ENCODE measurements at places on chromosomes 5 and 9. TPM values are rescaled to one million over a fixed set of nuclear protein-coding genes. Genes with fewer than 3 reads are reported as not detected.

ANKRD31 gene
- total RNA-seq: not detected

DNA sequence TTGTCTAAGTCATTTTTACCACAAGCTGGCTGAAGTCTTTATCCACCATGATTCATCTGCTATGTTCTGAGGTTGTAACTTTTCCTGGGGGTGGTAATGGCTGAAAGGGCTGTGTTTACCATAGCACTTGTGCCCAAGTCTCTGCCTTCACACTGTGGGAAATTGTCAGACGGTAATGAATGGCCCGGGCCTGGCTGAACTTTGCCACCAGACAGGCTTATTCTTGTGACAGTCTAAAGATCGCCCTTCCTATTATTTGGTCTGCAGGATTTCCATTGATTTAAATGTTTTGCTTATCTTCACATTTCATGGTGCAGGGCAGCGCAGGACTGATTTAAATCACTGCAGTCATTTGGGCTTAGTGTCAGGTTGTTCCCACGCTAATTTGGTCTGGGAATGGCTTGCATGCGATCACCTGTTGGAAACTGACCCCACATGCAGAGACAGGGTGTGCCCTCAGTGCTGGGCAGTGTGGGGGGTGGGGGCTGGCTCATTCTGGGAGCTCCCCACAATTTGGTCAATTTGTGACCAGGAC is 109.3 kb upstream of the ICE1 start:
- DNase-seq: peak; percentile 50

C5orf46 gene
- total RNA-seq: not detected

GRCh38 chr5:1167361-1167727 is 34.1 kb upstream of the SLC6A19 start:
- no peak for DNase-seq

GRCh38 chr5:176845392-176845713 is 35.0 kb downstream of the UNC5A start:
- no peak for DNase-seq

- DNase-seq: no peak
Observed at GRCh38 chr9:89445801-89446251, 52.1 kb downstream of the SEMA4D start.

GRCh38 chr5:9196403-9197227 is 349.3 kb downstream of the SEMA5A start:
- peak; percentile 78 for DNase-seq

DNA sequence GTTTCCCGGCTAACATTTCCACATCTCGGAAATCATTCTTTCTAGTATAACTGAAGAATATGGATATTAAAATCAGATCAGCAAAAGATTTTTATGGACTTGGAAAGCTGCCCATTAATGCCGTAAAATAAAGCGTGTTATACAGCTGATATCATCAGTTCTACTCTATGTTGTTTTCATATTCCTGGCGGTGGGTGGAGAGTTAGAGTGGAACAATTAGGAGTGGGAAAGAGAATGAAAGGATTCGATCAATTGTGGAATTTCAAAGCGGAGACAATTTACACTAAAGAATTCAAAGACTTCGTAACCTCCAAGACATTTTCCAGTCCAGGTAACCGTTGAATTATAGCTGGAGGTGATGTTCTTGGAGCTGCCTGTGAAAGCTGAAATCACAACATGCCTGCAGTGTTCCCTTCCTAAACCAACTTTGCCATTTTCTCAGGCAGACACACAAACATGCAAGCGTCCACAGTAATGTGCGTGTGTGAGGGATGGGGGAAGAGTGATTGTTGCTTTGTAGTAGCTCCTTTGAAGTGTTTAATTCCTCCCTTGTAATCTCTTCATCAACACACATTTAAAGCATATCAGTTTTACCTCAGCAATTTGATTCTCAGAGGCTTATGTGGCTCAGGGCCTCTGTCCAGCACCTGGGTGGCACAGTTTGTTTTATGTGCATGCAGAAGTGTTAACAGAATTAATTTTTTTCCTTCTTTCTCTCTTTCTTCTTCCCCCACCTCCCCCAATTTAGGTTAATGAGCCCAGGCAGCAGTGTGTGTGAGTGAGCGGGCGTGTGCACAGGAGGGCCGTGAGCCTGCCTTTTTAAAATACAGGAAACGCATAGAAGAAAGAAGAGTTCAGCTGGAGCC is 544.1 kb downstream of the RAB3C start:
- peak; percentile 54 for DNase-seq

DNA sequence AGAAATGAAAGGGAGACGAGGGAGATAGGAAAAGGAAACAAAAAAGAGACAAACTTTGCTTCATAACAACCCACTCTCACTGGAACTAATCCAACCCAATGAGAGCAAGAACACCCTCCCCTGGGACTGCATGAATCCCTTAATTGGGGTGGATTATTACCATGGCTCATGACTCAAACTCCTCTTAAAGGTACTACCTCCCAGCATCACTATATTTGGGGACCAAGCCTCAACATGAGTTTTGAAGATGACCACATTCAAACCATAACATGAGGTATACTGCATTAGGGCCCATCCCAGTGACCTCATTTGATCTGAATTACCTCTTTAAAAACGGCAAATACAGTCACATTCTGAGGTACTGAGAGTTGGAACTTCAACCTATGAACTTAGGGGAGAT is 8.0 kb downstream of the MTAP start:
- DNase-seq: peak; percentile 81

MZB1 gene
- total RNA-seq: not detected

GRCh38 chr9:115591584-115591984 is 473.6 kb upstream of the TNC start:
- DNase-seq: peak; percentile 99

SLC25A2 gene
- not detected for total RNA-seq

ANKS6 gene
- 14.4 TPM for total RNA-seq

- peak; percentile 26 for DNase-seq
Observed at GRCh38 chr5:134088291-134088690, 26.2 kb upstream of the TCF7 start.

GRCh38 chr5:124054564-124054963 is 542.6 kb downstream of the CSNK1G3 start:
- DNase-seq: no peak

DAPK1 gene
- 1.9 TPM for total RNA-seq

DNA sequence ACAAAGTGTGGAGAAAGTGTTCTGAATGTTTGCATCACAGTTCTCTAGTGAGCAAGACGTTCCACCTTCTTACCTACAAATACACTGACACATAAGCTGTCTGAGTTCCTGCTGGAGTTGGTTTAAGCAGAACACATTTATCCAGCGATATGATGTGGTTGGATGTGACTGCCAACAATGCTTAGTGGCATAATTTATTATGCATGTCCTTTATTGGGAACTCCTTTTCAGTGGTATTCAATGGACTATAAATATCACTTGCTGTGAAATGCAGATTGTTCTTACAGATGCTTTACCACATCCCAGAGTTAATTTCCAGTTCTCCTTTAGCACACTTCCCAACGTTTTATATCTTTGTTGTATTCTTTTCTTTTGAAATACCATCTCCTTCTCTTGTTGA is 222.2 kb downstream of the LURAP1L start:
- no peak for DNase-seq

- peak; percentile 90 for DNase-seq
Observed at GRCh38 chr9:134325813-134326723, at the start of gene RXRA. Gene RXRA, plus strand, starts transcription at chr9:134326455. Its CDS starts 177 bp downstream, at chr9:134326632.

IL33 gene
- 4.7 TPM for total RNA-seq

CCNH gene
- 69.7 TPM for total RNA-seq

DNA sequence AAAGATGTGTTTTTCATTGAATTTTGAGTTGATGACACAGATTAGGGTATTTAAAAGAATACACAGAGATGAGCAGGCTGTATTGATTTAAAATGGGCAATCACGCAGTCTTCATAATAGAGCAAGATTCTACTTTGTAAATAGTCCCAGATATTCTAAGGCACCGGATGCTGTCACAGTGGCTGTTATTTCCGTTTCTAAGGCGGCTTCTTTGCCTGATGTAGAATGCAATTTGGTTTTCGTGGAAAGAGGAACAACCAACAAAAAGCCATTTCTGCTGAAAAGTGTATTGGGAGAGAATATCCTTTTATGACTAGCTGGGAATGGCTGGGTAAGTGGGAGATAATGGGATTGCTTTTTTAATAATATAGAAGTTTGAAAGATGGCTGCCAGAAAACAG is 17.5 kb downstream of the PRKACG start:
- no peak for DNase-seq

DNA sequence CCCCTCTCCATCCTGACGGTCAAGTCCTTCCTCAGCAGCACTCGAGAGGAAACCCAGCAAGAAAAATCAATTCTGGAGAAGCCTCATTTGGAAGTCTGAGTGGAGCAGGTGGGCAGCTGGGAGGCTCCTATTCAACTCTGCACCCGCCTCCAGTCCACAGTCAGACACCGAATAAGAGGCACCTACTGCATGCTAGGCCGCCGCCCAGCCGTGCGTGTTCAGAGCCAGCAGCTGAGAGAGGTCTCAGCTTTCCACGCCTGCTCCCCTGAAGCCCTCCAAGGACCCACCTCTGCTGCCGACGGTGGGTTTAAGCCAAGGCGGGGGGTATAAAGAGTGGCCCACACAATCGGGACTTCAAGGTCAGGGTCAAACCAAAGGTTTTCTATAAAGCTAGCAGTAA is 41.9 kb downstream of the VAV2 start:
- no peak for DNase-seq

DNA sequence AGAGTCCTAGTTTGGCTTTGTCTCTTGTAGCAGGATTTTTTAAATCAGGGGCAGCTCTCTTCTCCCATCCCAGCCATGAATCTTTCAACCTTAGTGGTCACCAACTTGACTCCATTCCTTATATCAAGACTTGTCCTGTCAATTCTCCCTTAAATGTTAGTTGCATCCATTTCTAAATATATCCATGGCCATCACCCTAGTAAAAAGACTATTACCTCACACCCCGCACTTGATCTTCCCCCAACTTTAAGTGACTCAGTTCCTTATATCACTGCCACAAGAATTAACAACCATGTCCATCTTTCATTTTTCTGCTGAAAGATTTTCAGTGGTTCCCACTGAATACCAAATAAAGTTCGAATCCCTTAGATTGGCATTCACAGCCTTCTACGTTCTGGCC is 67.0 kb downstream of the STX17 start:
- no peak for DNase-seq

GRCh38 chr5:92769978-92770377 is 811.0 kb downstream of the NR2F1-AS1 start:
- DNase-seq: peak; percentile 34

DNA sequence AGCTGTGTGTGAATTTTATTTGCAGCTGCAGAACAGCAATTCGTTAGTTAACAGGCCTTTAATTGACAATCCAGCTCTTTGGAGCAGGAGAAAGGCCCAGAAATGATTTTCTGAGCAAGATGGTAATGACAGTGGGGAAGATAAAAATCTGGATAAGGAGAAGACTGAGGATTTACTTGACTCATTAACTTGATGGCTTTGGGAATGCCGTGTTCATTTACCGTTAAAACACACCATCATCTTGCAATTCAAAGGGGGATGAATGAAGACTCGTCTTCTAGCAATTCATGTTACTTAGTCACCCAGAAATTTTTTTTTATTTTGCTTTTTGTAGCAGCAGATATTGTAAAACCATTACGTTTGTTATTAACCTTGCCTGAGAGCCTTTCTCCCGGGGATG is 52.0 kb downstream of the PTTG1 start:
- no peak for DNase-seq

- DNase-seq: peak; percentile 2
Observed at GRCh38 chr5:41067714-41068568, 3.2 kb downstream of the MROH2B start.

IFNA2 gene
- total RNA-seq: not detected

DNA sequence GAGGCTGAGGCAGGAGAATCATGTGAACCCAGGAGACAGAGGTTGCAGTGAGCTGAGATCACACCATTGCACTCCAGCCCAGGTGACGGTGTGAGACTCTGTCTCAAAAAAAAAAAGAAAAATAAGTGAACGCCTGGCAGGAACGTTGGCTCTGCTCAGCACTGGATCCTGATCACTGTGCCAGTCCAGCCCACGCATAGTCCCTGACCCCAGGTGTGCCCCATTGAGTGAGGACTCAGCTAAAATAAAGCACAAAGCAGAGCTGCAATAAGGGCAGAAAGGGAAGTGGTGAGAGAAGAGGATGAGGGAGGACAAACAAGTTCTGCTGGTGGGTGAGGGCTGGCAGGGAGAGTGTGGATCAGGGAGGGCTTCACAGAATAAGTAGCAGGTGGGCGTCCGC is 4.3 kb downstream of the GRHPR start:
- no peak for DNase-seq

RNF130 gene
- 49.8 TPM for total RNA-seq

GRCh38 chr9:69380301-69380700 is 55.3 kb downstream of the ENTREP1 start:
- no peak for DNase-seq

SLC2A6 gene
- total RNA-seq: 10.1 TPM

DNA sequence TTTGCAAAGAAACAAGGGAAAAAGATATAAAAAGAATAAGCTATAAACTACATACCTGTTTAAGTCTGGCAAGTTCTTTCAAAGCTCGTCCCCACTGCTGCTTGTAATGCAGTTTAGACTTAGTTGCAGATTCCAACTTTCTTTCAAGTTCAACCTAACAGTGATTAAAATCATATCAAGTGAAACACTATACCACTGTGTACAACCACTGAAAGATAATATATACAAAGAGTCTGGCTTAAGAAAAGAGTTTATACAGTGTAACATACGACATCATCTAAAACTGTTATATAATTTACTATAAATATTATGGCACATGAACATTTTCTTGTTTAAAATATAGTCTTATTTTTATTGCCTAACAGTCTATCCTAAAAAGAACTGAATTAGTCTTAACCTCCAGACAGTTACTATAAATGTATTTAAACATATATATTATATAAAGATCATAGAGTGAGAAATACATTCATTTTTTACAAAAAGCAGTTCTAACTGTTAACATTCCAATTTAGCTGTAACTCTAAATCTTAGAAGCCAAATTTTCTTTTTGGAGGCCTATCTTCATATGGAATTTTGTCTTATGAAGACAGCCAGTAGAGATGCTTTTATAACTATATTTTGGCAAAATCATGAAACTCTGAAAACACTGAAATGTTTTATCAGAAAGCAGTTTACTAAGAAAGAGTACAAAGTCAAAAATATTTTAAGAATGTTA is 58.6 kb downstream of the CEP120 start:
- no peak for DNase-seq

- DNase-seq: no peak
Observed at GRCh38 chr5:3355126-3355525, 240.5 kb upstream of the IRX1 start.

DNA sequence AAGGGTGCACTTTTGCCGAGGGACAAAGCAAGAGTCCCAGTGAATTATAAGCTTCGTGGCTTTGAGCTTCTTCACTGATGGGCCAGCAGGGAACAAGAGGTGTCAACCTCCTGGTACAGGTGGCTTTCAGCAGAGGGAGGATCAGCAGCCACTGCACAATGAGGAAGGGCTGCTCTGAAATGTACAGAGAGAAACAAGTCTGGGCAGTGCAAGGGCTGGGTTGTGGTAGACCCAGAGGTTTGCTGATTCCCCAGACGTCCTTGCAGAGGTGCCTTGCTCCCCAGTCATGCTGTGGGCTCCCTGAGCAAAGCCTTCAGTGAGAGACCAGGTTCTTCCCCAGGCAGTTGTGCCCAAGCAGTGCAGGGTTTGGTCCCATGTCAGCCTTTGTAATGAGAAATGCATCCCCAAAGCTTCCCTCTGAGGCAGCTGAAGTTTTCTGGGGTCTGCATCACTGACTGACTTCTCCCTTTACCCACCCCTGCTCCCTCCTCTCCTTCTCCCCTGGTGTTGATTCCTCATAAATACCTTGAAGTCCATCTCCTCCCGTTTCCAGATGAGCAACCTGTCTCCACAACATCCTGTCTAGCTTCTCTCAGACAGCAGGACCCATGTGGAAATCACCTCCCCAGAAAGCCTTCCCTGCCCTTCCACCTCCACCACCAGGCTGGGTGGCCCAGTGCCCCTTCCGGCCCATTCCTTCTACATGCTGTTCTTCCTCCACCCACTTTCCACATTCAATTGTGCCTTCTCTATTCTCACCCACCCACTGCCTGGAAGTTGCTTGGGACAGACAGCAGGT is 599.6 kb upstream of the ADAMTS16 start:
- no peak for DNase-seq

SPOCK1 gene
- 238 TPM for total RNA-seq

Measured in GM23248 (cell line).